Stimulated activated CD8-positive, alpha-beta memory T cell treated with anti-CD3 and anti-CD28 coated beads, Interleukin-4, amount 100 ng/mL, for 24 hours (primary cell): ENCODE measurements at places on chromosomes 12 and 14.

DNA sequence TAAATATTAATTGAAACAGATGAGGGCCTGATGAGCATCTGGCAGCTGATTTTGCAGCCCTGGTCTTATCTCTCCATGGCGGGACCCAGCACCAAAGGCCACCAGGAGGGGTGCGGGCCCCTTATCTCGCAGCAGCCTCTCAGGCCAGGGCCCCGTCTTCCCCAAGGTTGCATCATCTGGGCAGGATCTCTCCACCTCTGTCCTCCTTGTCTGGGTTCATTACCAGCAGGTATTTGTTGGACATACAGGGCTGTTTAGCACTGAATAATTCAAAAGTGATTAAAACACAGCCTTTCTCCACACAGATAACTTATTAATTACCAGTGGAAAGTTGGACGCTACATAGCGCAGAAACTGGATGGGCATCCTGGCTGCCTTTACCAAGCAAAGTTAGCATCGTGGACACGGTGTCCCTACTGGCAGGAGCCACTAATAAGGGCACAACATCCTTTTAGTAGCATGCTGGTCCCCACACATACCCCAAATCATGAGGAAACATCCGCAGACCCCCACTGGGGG is 25.8 kb downstream of the TMEM120B start:
- no peak for DNase-seq

GRCh38 chr12:95231190-95231589 is 13.6 kb downstream of the VEZT start:
- no peak for DNase-seq

DNA sequence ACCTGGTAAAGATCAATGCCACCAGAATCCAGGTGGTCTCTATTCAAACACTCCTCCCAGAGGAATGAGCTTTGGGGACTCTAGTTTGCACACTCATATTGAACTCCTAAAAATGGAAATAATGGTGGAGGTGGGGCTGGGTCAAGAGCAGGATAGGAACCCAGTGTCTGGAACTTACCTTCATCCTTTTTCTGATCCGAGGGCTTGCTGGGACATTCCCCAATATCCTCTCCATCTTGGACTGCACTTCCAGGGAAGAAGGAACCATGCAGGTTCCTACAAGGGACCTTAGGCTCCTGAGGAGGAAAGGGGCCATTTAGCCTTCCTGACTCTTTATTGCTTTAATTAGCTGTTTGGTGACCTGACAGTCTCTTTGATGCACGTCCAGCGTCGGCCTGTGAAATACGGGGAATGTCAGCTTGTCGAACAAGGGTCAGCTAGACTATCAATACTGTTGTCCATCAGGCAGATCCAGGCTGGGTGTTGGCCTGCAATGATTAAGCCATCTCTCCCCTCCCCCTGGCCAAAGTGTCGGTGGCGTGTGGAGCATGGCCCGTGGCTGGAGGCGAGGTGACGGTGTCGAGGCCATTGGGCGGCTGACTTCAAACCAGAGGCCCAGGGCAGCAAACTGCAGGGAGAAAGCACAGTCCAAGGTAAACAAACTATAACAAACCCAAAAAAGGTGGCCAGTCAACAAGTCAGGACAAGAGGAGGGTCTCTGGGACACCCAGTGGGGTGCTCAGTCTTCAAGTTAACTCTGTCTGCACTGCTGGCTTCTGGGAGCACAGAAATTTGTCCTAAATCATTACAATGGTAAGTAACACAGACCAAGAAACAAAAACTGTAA is 405.2 kb upstream of the TBX3 start:
- no peak for DNase-seq

DNA sequence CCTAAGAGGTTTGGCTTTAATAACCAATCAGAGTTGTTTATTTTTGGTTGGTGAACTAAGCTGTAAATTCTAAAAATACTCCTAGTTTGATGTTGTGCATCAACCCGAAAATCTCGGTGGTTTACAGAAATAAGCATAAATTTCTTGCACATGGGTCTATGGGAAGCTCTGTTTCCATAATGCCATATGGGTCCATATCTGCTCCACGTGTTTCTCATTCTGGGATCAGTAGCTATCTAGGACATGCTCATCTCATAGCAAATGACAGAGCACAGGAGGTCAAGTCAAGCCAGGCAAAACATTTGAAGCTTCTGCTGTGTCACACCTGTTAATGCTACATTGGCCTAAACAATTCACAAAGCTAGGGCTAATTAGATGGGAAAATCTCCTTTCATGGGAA is 23.1 kb downstream of the NUP37 start:
- DNase-seq, result no peak

DNA sequence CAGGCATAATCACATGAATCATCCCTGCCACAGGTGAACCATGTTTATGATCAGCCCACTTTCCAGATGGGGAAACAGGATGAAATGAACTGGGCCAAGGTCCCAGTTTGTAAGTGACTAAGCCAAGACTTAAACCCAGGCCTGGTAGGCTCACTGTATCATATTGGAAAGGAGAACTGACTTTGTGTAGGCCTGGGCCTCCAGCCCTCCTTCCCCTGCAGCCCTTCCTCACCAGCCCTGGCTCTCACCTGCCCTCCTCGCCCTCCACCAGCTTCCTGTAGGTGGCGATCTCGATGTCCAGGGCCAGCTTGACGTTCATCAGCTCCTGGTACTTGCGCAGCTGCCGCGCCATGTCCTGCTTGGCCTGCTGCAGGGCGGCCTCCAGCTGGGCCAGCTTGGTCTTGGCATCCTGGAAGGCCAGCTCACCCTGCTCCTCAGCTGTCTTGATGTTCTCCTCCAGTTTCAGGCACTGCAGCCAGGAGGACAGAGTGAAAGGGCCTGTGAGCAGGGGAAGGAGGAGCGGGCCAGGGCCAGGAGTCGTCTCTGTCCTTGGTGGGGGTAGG is 19.8 kb downstream of the KRT80 start:
- DNase-seq, result no peak

- DNase-seq, result no peak
Observed at GRCh38 chr14:102873131-102873530, 49.3 kb upstream of the AMN start.

DNA sequence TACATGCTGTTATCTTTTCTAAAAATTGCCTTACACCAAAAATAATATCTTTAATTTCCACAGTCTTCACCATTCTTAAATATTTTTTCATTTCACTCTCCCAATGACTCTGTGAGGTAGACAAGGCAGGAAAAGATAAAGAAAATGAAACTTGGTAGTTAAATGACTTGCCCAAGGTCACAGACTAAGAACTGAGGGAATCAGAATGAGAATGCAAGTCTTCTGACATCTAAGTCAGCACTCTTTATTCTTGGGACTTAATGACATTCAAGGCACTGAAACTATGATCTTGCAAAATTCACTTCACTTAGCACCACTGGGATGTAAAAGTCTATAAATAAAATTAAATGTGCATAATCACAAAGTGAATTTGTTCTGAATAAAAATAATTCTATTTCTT is 104.5 kb downstream of the SLC2A13 start:
- no peak for DNase-seq

DNA sequence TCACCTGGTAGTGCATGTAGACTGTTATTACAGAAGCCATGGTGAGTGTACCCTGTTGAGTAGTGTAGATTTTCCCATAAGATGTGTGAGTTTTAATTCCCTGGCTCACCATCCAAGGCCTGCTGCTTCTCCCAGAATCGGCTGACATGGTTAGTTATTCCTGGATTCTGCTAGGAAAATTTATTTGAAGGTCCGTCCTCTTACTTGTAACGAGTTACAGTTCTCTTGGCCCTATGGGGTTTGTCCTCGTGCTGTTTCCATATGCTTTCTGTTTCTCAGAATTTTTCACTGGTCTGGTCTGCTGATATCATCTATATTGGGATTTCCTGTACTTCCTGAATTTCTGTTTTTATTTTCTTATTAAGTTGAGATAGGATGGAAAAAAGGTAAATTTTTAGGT is 423.3 kb upstream of the RGS6 start:
- no peak for DNase-seq

DNA sequence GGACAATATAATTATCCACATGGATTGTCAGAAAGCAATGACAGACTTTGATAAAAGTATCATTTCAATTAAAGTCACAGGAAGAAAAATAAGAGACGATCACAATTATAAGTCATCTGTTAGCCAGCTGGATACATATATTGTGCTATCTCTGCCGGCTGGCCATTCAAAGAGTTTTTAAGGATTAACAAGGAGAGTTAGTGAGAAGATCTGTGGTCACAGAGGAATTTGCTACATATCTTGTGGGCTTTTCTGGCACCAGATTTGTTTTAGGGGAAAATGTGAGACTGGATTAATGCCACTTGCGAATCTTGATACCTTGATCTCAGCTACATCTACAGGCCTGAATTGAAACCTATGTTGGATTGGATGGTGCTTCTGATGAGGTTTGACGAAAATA is 90.9 kb upstream of the MANSC4 start:
- DNase-seq, result no peak

GRCh38 chr12:114945351-114945750 is 261.4 kb upstream of the TBX3 start:
- no peak for DNase-seq

GRCh38 chr12:94570161-94570560 is 80.2 kb downstream of the TMCC3 start:
- no peak for DNase-seq

DNA sequence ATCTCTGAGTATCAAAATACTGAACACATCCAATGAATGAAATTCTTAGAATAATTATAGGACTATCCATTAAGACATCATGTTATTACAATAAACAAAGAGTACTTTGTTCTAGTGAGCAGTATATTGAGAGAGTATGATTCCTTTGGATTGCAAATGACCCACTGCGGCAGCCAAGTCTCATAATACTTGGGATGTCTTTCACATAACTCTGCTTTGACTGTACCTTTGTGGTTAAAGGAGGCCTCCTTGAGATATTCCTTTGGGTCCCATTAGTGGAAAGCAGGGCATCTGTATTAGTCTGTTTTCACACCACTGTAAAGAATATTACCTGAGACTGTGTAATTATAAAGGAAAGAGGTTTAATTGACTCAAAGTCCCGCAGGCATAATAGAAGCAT is 593.8 kb downstream of the TRHDE start:
- no peak for DNase-seq
